Activated naive CD4-positive, alpha-beta T cell treated with anti-CD3 and anti-CD28 coated beads, Interleukin-2, amount 50 U/mL, for 16 hours (primary cell): ENCODE measurements at places on chromosomes 12 and 14.

DNA sequence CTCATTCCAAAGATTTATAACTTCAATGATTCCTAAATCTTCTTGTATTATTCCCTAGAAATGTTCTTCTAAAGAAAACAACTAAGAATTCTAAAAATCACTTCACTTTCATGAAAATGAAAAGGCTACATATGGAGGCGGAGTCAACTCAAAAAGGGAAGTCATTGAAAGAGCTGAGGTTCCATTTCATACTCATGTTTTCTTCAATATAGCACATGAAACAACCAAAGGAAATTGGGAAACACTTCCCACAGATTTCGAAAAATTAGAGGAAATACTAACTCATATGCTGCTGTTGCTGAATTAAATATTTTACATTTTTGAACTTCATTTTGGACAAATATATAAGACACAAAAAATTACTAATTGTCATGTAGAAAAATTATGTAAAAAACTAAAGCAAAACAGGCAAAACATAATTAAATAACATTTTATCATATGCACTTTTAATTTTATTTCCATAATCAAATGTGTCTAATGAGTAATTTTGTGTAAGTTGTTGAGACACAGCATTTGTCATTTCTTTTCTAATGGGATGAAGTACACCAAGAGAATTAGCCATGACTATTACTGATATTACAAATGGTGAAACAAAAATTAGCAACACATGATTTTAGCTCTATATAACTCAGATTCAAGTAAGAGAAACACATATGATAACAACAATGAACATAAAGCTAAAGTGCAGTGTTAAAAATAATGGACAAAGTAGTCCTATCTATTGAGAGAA is at the start of gene CD163:
Gene CD163 (minus strand): TSS at position 92 of the 730 bp plus-strand sequence. CDS start 87 bp downstream, at position 5.
- no peak for DNase-seq

DNA sequence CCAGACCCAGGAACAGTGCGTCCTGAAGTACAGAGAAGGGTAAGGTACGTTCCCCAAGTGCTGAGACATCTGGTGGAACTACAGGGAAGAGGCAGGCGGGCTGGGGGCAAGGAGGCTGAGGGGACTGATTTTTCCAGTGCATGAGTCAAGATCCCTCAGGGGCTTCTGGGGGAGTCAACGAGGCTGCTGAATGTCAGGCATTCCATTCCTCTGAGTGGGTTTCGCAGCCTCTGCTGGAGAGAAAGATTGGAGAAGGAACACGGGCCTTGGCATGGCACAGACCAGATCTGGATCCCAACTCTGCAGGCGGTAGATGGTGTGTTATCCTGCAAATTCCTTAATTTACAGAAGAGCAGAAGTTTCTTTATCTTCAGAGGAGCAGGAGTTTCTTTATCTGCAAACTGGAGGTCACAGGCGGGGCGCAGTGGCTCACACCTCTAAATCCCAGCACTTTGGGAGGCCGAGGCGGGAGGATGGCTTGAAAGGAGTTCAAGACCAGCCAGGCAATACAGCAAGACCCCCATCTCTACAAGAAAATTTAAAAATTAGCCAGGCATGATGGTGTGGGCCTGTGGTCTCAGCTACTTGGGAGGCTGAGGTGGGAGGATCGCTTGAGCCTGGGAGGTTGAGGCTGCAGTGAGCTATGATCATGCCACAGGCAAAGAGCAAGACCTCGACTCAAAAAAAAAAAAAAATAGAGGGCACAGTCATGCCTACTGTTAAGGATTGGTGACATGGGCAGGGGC is 132.6 kb upstream of the MAP1LC3B2 start:
- DNase-seq: no peak

DNA sequence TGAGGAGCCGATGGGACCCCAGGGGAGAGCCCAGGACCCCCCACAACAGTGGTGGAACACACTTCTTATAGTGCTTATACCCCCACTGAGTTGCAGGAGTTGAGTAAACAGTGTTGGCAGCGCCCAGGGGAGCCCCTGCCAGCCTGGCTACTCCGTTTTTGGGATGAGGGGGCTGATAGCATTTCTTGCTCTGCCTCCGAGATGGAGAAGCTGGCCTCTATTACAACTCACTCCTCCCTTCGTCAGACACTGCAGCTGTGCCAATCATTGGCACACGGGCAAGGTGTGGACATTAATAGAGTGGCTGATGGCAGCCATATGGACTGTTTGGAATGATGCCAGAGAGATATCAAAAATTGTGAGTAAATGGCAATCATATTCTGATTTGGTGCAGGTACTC is 94.9 kb upstream of the TMPO start:
- DNase-seq: no peak

DNA sequence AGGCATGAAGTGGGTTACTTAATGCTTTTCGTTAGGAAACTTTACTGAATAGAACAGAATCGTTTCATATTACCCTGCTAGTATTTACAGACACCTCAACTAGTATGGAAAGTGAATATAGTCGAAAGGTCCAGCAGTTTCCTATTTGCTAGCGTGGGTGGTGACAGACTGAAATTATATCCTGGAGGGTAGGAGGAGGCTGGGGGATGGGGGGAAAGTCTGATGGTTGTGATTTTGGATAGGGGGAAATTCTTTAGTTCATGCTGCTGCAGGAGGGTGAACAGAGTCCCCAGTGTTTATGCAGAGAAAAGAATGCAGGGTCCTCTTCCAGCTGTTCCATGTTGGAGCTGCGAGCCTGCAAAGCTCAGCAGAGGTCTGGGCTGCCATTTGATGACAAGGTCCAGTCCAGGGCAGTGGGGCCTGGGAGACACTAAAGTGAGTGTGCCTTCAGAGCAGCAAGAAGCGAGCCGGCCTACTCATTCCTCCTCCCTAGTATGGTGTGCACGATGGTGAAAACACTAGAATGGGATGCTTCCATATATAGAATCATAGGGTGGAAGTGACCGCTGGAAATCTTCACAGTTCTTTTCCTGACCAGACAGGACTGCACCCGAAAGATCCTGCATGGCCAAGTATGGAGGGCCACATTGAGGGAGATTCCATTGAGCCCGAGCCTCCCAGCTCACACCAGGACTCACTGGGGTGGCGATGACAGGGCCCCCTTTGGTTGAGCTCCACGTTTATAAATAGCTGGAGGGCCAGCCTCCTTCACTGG is 2.1 kb downstream of the SAMD4A start:
- DNase-seq: no peak

DNA sequence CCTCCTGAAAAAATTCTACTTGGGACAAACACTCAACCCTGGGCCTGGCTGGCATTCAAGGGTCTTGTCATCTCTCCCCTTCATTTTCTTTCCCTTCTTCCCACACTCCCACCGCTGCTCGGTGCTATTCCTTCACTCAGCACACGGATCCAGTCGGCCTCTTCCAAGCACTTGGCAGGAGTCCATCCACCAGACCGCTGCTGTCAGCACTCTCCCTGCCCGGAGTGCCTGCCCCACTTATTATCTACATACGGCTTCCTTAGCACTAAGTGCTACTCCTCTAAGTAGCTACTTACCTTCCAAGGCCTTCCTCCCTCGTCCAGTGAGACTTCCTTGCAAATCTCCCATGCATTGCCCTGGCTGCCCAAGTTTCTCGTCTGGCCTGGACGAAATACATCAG is 29.8 kb downstream of the CALM1 start:
- DNase-seq: no peak

DNA sequence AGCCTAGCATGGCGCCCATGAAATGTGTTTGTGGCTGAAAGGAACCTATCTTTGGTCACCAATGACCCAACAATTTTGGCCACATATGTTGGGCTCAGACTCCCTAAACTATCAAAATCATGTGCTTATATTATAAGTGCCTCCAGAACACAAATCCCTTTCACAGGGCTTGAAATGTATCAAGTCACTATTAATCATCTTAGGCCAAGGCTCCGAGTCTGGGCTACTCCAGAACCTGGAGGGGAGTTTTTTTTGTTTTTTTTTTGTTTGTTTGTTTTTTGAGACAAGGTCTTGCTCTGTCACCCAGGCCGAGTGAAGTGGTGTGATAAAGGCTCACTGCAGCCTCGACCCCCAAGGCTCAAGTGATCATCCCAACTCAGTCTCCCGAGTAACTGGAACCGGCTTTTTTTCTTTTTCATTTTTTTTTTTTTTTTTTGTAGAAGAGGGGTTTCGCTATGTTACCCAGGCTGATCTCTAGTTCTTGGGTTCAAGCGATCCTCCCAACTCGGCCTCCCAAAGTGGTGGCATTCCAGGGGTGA is 989 bp upstream of the DRAM1 start:
- DNase-seq: no peak

DNA sequence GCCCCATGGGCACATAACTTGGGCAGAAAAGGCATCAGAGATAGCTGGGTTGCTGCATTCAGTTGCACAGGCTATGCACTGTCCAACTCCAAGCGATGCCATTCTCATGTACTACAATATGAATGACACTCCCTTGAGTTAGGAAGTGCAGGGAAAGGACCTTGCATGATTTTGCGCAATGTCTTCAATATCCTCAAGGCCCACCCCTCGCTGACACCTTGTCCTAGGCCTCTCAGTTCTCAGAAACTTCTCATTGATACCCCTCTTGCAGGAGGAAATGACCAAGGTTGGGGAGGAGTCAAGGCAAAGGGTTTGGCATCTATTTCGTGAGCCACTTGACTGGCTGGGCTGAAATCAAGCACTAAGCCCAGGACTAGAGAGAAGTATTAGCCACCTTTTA is 70.4 kb downstream of the ARL6IP4 start:
- no peak for DNase-seq

DNA sequence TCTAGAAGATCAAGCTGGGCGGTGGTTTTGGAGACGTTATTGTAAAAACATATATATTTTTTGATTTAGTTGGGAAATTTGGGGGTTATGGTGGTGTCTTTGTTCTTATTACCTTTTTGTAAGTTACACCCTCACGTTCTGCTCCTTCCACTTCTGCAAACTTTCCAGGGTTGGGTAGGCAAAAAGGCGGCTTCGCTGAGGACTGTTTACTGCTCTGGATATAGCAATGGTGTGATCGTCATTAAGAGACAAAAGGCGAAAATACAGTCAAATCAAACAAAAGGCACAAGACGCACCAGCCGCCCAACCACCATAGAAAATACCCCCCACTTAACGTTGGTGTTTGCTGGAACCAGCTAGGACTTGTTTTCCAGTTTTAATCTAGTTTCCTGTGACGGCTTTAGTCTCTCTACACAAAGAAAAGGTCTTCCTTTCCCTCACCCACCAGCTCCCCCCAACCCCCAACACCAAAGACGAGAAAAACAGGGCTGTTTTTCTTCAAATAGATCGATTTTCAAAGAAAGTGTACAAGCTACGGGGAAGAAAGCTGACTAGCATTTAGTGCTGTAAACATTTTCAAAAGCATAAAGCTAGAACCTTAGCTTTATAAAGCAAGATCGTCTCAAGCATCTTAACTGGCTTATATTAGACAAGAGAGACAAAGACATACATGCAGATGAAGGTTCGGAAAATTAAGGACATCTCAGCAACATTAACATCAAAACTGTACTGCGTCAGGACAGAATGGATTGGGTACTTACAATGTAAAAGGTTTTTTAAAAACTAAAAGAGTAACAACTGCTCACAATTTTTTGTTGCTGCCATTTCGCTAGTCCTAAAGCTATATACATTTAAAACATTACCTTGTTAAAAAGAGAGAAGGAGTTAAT is 2.0 kb upstream of the SETD1B start:
- peak; percentile 30 for DNase-seq

- no peak for DNase-seq
Observed at GRCh38 chr14:104957146-104958113, 20.7 kb downstream of the AHNAK2 start.

GRCh38 chr12:95073698-95074520 is 491 bp upstream of the NR2C1 start:
- DNase-seq: no peak

DNA sequence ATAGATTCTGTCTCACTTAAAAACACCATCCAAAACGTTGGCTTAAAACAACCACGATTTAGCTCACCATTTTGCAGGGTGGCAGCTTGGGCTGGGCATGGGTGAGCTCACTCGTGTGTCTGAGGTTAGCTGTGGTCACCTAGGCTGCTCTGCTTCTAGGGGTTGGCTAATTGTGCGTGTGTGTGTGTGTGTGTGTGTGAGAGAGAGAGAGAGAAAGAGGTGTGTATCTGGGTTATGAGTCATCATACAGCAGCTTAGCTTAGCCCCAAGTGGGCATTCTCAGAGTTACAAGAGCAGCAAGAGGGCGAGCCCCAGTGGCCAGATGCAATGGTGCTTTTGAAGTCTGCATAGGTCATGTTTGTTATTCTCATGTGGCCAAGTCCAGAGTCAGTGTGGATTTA is 6.0 kb downstream of the FBXW8 start:
- peak; percentile 37 for DNase-seq

DNA sequence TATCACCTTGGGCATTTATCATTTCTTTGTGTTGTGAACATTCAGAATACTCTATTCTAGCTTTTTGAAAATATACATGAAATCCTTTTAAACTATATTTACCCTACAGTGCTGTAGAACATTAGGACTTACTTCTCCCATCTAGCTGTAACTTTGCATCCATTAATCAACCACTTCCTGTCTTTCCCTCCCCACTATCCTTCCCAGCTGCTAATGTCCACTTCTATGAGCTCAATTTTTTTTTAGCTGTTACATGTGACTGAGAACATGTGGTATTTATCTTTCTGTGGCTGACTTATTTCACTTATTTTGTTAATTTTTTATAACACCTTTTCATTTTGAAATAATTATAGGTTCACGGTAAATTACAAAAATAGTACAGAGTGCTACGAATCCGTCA is 136.0 kb downstream of the LMNTD1 start:
- no peak for DNase-seq

DNA sequence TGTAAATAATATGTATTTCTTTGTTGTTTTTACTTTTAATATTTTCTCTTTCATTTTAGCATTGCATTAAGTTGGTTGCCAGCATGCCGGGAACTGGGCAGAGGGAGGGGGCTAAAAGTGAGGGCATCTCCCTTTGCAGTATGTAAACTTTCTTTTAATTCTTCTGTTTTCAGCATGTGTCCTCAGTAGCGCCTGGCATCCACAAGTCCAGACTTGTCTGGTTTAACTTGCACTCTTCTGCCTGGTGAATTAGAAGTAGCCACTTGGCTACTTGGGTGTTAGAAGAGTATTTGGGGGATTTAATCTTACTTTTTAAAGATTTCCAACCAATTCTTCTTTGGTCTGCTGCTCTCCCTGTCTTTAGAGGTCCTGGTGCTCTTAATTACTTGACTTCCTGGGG is 117.2 kb upstream of the SCAF11 start:
- no peak for DNase-seq

DNA sequence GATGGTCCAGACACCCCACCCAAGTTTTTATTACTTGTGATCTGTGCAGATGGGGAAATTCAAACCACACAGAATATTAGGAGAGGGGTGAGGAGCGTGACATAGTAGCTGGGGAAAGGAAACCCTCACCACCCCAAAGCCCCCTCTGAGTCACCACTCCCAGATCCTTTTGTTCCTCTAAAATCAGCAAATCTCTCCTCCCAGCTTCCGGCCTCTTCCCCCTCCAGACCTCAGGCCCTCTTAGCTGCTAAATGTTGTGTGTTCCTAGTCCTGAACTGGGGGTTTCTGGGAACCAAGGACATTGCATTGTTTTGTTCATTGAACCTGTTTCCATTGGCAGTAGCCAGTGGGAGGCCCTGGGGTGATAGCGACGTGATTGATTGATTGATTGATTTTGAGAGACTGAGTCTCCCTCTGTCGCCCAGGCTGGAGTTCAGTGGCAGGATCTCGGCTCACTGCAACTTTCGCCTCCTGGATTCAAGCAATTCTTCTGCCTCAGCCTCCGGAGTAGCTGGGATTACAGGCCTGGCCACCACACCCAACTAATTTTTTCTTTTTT is 5.9 kb upstream of the ORAI1 start:
- no peak for DNase-seq
